ENCODE measurements at places on chromosomes 6 and 20.

- DNase-seq = no peak
Measured at GRCh38 chr20:41334036-41334435, 6.6 kb upstream of the LPIN3 start.

DNA sequence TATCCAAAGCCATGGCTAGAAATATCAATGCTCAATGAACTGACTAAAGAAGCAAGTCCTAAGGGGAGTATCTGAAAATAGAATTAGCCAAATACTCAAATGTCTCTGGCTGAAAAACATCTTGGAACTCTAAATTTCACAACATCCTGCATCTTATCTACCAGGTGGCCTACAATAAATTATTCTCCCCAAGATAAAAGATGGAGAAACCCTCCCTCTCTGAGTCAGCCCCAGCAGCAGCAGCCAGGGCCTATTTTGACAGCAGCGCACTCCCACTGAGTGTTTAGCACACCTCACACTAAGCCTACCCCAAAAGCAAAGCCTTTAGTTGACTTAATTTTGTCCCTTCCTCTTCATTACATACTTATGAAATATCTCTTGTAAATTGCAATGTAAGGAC, 5.9 kb downstream of the CALHM6 start:
- DNase-seq = no peak

DNA sequence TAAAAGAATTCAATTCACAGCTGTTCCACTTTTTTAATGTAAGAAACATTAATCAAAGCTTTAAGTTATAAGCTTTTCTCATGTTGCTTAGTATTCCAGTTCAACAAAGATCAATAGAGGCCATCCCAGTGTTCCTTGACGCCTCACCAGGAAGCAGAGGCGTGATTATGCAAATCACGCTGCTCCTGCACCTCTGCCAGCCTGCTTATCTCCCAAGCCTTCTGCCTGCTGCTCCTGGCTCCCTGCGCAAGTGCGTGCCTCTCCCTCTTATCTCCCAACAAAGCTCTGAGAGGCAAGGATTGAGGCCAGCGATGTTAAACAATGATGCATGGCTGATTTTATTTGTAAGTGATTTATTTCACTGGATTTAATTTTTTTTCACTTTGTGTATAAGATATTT, 42.8 kb downstream of the INSM1 start:
- DNase-seq = no peak

DNA sequence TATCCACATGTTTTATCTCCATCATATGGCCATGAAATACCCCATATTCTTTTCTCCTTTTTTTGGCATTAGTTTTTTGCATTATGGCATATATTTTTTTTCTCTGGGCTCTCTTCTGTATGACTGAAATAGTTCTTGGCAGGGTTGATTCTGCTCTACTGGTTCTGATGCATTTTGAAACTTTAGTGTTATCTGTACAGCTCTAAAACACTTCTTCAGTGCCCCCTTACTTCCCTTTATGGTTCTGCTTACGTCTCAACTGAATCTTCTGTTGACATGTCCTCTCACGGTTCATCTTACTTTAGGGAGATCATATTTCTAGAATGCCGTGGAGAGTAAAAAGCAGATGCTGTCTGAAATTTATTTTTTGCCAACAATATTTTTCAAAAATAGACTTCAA, 23.2 kb upstream of the TXNDC5 start:
- no peak for DNase-seq

DNA sequence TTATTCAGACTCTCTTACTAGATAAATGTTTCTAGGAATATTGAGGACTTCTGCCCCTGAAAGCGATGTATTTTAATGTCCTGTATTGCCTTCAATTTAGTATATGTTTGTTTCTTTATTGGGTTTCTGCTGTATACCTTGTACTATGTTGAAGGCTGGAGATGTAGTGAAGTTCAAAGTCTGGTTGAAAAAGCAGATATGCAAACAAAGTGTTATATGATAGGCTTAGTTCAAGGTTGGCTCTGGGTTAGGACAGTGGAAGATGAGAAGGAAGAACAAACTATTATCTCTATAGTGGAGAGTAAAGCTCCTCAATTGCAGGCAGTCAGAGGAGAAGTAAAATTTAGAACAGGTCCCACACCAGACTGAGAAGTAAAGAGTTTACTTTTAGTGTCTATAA, 36.3 kb upstream of the ADGRG6 start:
- no peak for DNase-seq

Data from esophagus squamous epithelium (tissue), 5 donors.